NCI-H2081 treated with DMSO at 0.1 percent for 48 hours (cell line): ENCODE measurements at places on chromosomes 1 and 21.

- no peak for DNase-seq
These were observed 1.1 kb downstream of the COX20 start for GRCh38 chr1:244836584-244836983.

DNA sequence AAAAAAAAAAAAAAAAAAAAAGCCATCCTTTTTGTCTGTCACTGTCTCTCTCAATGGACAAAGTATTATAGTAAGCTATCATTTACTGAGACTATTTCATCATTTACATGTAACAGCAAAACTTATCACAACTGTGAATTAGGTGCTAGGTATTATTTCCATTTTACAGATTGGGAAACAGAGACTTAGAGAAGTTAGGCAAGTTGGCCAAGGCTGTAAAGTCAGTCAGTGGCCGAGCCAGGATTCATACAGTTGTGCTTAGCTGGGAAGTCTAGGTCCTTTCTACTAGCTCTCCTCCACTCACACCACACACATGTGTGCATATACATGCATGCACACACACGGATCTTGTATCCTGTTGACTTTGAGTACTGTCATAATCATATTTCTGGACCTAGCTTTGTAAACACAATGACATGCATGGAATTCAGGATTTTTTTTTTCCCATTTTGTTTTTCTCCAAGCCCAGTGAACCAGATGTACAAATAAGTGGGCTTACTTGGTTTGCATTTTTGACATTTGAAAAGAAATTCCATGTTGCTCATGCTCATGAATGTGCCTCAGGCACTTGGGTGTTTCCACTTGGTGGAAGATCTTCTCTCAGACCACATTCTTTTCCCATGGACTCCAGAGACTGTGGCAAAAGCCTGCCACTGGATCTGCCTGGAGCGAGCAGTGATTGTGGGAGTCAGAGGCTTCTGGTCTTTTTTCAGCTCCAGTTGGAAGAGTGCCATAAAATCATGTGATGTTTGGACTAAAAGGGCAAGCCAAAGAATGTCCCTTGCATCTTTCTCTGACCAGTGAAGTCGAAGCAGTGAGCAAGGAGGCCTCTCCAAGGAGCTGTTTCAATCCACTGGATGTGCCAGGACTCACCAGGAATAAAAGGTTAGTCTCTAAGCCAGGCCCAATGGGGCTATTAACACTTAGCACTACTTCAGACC, 61.7 kb upstream of the DNAJC6 start:
- no peak for DNase-seq

DNA sequence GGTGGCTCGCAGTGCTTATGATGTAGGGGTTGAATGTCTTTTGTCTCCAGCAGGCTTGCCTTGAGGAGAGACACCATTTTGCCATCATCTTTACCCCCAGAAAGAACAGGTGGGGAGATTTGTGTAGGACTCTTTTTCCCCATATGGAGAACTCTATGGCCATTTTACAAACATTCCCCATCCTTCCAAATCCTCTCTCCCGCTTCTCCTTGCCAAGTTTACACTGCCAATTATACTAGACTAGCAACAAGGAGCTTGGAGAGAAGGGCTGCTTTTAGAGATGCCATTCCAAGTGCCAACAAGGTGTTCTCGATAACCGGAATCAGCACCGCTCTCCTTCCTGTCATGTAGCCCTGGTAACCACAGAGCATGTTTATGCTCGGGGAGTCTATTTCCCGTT, 233.1 kb downstream of the CAMTA1 start:
- no peak for DNase-seq

DNA sequence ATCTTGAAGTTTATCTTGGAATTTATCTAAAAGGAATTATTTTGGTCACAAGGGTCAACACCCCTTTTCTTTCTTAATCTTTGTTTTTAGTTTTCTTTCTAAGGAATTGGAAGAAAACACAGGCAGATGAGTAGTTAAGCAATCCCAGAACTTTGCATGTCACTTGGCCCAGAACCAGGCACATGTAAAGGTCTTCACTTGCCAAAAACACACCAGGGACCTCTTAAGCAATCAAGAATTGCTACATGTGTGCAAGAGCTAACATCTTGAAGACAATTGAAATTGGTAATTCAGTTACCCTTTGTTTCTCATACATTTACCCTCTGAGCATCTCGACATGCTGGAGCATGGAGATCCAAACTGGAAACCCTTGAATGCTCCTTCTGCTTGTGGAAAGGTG, 114.2 kb downstream of the ZC3H11B start:
- DNase-seq, result no peak

DNA sequence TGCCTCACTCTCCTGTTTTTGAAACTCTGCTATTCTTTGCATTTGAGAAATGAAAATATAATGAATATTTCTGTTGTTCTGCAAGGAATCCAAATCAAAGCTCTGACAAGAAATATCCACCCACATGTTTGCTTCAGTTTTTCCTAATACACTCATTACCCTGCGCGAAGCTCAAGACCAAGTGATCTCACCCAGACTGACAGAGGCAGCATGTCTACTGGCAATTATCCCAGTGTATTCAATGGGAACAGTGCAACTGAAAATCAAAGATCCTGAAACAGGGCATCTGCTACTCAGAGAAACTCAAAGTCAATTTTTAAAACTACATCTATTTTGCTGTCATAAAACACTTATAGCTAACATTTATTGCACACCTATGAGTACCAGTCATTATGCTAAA, 321.0 kb upstream of the LRRC7 start:
- DNase-seq, result no peak

DNA sequence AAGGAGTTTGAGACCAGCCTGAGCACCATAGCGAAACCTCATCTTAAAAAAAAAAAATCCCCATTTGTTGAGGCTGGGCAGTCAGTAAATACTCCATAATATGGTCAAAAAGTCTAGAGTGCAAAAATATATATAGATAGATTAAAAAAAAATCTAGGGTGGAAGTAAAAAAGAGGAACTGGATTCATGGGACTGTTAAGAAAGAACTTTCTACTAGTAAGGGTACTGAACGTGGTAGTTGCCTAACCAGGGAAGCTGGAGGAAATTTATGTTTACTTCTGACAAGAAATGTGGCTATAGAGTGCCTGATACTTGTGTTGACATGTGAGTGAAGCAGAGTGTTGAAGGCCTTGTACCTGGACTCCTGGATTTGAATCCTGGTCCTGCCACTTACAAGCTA, 265.9 kb upstream of the FAM78B start:
- no peak for DNase-seq

- DNase-seq, result no peak
These were observed 48.1 kb downstream of the CAMSAP2 start for GRCh38 chr1:200786788-200787187.

DNA sequence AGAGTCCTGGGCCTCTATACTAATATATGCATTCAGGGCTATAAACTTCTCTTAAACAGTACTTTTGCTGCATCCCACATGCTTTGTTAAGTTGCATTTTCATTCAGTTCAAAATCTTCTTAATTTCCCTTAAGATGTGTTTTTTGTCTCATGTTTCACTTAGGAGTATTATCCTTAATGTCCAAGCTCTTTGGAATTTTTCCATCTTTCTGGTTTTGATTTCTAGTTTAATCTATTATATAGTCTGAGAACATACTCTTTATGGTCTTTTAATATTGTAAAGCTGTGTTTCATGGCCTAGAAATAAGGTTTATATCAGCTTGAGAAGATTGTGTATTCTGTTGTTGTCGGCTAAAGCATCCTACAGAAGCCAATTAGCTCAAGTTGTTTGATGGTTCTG, 1041.8 kb downstream of the PLA2G4A start:
- DNase-seq, result no peak

DNA sequence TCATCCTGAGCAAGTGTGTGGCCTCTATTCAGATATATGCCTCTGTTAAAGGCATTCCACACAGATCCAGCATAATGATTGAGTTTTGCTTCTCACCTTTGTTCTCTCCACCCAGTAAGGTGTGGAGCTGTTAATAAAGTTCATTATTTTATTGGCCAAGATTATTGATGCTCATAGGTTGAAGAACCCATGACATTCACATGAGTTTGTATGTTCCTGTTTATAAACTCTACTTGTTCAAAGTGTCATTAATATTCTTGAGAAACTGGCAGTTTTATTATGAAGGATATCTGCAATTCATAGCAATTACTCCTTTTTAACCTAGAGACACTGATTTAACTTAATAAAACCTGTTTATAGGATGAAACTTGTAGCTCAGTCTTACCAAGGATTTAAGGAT, 22.0 kb downstream of the IVNS1ABP start:
- no peak for DNase-seq

- DNase-seq, result no peak
These were observed 212.1 kb downstream of the PBX1 start for GRCh38 chr1:164771041-164771618.

DNA sequence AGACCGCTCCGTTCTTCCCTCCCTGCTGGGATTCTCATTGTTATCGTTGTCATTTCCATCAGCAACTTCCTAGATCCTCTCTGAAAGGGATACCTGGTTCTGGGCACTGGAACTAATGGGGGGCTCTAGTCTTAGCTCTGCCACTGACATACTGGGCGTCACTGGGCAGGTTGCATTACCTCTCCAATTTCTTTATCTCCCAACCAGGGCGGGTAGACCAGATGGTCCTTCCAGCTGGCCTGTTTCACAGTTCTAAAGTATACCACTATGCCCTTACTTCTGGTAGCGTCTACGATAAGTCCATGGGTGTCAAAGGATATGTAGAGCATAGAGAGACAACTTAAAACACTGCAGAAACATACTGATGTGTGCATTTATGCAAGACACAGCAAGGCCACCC, 1.4 kb downstream of the GPR37L1 start:
- DNase-seq, result no peak

GRCh38 chr1:87505391-87505983, 176.8 kb downstream of the LMO4 start:
- DNase-seq, result no peak

DNA sequence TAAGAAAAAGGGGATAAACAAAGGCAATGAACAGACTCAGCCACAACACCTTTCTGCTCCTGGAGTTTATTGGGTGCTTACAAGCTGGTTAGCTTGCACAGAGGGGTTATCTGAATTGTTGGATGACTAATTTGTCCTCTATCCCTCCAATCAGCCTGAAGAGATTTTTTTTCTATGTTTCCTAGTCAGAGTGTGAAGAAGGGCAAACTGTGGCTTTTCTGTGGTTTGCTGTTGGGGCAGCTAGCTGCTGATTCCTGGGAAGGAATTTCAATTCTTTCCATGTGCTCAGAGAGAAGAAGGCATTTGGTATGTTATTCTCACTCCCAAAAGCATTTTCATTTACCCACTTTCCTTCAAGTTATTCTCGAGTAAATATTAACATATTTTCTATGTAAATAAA, 48.6 kb downstream of the PCP4 start:
- DNase-seq, result no peak

- DNase-seq, result no peak
These were observed 960 bp downstream of the RCAN1 start for GRCh38 chr21:34613679-34614627.

DNA sequence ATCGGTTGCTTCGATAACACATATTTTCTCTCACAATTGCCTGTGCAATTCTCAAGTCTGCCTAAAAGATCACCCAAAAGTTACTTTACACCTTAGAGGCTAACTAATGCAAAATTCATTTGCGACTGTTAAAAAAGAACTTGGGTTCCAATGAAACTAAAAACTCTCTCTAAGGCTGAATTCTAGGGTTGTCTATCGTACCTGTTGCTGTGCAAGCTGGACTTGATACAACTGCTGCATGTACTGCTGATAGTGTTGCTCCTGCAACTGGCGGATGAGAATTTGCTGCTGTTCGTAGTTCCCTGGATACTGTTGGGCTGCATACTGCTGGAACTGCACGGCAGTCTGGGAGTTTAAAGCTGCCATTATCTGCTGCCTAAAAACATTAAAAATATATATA, 27.6 kb downstream of the ACBD3 start:
- DNase-seq, result no peak

GRCh38 chr1:24282491-24282890, 36.7 kb upstream of the GRHL3 start:
- DNase-seq, result no peak

DNA sequence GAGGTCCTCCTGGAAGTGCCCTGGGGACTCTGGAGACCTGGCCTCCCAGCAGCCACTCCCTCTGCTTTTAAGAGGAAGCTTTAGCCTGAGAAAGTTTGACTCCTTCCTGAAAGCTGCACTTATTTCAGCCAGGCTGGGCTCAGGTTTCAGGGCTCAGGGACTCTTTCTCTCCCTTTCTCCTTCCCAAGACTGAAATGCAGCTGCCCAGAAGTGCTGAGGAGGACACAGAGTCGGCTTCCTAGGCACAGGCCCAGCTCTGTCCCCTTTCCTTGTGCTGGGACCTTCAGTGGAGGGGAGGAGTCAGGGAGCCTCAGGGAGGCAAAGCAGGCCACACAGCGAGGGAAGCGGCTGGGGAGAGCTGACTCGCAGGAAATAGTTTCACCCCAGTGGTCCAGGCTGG, 137.3 kb downstream of the NAV1 start:
- DNase-seq, result no peak

GRCh38 chr1:162213281-162213912, 143.9 kb downstream of the NOS1AP start:
- no peak for DNase-seq

DNA sequence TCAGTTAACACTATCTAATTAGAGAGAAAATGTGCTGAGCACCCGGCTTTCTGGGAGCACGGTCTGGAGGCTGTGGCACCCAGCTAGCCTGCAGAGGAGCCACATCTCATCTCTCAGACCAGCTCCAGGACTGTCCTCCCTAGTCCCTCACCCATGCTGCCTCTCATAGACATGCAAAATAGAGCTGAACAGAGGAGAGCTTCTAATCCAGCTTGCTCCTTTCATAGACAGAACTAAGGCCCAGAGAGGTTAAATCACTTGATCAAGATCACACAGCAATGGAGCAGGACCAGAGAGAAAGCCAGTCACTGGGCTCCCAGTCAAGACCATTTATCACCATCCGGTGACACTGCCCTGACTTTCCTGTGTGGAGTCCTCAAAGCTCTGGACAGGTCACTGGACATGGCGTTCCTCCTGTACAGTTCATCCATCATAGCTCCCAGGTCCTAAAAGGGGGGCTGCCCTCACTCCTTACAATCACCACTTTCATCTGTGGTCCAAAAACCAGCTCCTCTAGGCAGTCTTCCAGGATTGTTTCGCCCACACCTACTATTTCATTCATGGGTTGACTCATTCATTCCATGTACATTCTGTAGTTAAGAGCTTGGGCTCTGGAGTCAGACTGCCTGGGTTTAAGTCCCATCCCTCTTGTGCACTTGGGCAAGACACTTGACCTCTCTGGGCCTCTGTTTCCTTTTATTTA, 8.8 kb upstream of the CAMK2N1 start:
- DNase-seq, result no peak

DNA sequence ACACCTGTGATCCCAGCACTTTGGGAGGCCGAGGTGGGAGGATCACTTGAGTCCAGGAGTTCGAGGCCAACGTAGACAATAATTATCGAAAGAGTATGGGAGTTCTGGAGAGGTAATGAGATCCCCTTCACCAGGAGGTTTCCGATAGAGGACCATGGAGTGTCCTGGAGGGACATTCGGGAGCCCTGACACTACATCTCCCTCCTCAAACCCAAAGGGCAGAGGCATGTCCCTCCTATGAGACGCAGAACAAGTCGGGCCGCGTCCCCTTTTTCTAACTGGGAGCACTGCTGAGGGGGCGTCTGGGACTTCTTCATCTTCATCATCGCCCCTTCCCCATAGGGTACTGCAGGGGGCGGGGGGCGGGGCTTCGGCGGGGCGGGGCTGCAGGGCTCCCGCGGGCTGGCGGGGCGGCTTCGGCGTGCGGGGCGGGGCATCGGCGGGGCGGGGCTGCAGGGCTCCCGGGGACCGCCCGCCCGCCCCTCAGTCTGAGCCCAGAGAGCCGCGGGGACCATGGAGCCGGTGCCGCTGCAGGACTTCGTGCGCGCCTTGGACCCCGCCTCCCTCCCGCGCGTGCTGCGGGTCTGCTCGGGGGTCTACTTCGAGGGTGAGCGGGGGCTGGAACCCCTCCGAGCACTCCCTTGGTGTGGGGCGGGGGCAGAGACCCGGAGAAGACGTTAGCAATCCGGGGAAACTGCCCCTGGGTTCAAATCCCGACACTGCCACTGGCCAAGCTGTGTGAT, at the start of gene THEMIS2:
TSS of gene THEMIS2 (plus strand) at position 486 of the 743 bp plus-strand sequence. CDS start at position 514, 28 bp downstream.
- no peak for DNase-seq
